Transverse colon (tissue), 4 donors: ENCODE measurements at places on chromosomes 16 and 17.

- DNase-seq: no peak
These were observed 127.5 kb upstream of the CRHR1 start for GRCh38 chr17:45656527-45657181.

DNA sequence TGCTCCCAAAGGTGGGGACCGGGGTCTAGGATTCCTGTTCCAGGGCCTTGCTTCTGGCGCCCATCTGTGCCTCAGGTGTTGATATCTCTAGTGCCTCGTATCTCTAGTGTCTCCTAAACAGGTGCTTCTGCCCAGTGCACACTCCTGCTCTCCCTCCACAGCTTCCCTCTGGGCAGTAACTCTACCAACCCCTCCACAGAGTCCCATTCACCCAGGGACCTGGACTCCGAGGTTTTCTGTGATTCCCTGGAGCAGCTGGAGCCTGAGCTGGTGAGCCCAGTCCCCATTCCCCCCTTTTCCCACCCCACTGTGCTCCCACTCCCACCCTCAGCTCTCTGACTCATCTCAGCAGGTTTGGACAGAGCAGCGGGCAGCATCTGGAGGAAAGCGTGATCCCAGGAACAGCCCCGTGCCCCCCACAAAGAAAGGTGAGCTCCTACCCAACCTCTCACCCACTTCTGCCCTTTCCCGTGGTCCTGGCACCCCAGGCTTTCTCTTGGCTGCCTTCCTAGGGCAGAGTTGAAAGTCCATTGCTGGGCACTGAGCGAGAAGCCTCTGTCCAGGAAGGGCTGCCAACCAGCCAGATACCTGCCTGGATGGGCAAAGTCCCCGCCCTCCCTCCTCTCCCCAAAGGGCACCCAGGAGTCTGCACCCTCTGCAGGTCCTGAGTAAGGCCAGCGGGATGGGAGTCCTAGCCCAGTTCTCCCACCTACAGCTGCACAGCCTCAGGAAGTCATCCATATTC, 2.2 kb downstream of the ACBD4 start:
- DNase-seq: peak; percentile 62

GRCh38 chr16:78137782-78138616, 38.5 kb downstream of the WWOX start:
- no peak for DNase-seq

DNA sequence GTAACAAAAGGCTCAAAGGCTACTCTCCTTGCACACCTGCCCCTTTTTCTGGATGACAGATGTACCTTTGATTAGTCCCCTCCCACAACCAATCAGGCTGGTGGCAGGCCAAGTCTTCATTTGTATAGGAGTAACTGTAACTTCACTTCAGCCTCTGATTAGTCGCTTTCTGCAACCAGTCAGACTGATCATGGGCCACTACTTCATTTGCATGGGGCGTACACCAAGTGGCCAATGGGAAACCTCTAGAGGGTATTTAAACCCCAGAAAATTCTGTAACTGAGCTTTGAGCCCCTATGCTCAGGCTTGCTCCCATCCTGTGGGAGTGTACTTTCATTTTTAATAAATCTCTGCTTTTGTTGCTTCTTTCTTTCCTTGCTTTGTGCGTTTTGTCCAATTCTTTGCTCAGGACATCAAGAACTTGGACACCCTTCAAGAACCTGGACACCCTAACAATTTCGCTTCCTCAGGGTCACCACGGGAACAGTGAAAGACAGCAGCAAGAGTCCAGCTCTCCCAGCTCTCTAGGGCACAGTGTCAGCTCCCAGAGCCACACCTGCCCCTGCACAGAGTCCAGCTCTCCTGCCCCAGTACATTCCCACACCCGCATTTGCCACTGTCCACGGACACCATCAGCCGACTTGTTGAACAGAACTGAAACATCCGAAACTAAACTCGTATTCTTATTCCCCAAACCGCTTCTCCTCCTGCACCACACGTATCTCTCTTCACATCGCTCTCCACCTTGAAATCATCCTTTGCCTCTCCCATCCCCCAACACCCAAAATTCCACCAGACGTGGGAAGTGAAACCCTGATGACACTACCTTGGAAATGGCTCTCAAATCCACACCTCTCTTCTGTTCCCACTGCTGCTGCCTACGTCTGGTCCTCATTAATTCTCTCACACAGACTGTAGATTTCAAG, 53.4 kb downstream of the ABCC12 start:
- DNase-seq: no peak

DNA sequence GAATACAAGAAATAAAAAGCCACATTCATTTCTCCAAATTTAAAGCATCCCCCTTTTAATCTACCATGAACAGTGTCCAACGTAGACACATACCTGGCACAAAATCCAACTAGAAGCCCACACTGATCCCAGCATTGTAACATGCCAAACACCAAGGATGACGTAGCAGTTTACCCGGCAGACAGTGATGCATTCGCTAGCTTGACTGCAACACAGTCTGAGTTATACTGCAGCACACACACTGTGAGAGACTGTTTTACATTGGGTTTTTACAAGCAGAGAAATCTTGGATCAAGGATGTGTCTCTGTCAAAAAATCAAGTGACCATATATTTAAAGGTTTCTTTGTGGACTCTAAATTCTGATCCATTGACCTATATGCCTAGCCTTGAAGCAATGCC, 74.5 kb upstream of the C17orf78 start:
- no peak for DNase-seq
